ENCODE measurements at places on chromosomes 6 and 20. TPM values are rescaled to one million over a fixed set of nuclear protein-coding genes. Genes with fewer than 3 reads are reported as not detected.

PKIB gene
- total RNA-seq: 24.0 TPM

TCP11 gene
- total RNA-seq: not detected

TRIM31 gene
- total RNA-seq: not detected

TRIM15 gene
- total RNA-seq: 6.5 TPM

FOXS1 gene
- not detected for total RNA-seq

EFCAB8 gene
- 0.42 TPM for total RNA-seq

TINAG gene
- total RNA-seq: not detected

ADGRF5 gene
- total RNA-seq: 0.17 TPM

ZKSCAN3 gene
- 11.2 TPM for total RNA-seq

TREM2 gene
- not detected for total RNA-seq

KCNK5 gene
- 9.5 TPM for total RNA-seq

SRF gene
- total RNA-seq: 28.1 TPM

IL17F gene
- not detected for total RNA-seq

SDC4 gene
- total RNA-seq: 100 TPM

ALDH8A1 gene
- total RNA-seq: 1.4 TPM

GTF3C6 gene
- 32.0 TPM for total RNA-seq

ID1 gene
- 811 TPM for total RNA-seq

HCRTR2 gene
- not detected for total RNA-seq

CDH4 gene
- not detected for total RNA-seq

NMBR gene
- total RNA-seq: not detected

FHL5 gene
- total RNA-seq: not detected

SMPDL3A gene
- total RNA-seq: 2.4 TPM

PTCHD4 gene
- 1.1 TPM for total RNA-seq

RBBP8NL gene
- total RNA-seq: 0.59 TPM

HAO1 gene
- total RNA-seq: 0.12 TPM

COQ3 gene
- total RNA-seq: 19.0 TPM

TRIM40 gene
- total RNA-seq: not detected

LAMP5 gene
- not detected for total RNA-seq

DSTN gene
- total RNA-seq: 202 TPM

LTB gene
- 0.64 TPM for total RNA-seq

HLA-G gene
- total RNA-seq: not detected

ZNF165 gene
- 11.2 TPM for total RNA-seq

PPARD gene
- total RNA-seq: 38.4 TPM

MUC21 gene
- not detected for total RNA-seq

NT5DC1 gene
- total RNA-seq: 63.7 TPM

TNNC2 gene
- not detected for total RNA-seq

EPHA7 gene
- total RNA-seq: not detected

BCAS1 gene
- total RNA-seq: 0.17 TPM

TDRD6 gene
- total RNA-seq: 0.57 TPM

MYMX gene
- not detected for total RNA-seq

Measured in HCT116 (cell line).